ENCODE measurements at places on chromosomes 1 and 21.

DNA sequence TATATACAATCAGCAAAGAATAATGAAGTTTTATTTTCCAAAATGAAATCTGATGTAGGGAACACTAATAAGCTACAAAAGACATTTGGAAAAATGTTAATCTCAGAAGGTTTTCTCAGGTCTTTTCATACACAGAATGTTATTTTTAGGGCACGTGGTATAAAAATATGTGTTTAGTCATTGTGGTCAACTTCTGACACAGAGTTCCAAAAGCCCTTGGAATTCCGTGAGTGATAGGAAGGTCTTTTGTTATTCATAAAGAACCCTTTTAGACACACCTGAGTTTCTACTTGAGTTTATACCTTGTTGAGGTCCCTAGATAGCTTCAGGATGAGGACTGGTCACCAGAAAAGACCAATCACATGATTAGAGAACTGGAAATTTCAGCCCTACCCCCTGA is 277.6 kb upstream of the NCAM2 start:
- no peak for DNase-seq

- DNase-seq, result no peak
Observed at GRCh38 chr1:221723018-221723847, 18.7 kb downstream of the DUSP10 start.

- DNase-seq, result no peak
Observed at GRCh38 chr1:113677250-113678158, 81.8 kb downstream of the PHTF1 start.

DNA sequence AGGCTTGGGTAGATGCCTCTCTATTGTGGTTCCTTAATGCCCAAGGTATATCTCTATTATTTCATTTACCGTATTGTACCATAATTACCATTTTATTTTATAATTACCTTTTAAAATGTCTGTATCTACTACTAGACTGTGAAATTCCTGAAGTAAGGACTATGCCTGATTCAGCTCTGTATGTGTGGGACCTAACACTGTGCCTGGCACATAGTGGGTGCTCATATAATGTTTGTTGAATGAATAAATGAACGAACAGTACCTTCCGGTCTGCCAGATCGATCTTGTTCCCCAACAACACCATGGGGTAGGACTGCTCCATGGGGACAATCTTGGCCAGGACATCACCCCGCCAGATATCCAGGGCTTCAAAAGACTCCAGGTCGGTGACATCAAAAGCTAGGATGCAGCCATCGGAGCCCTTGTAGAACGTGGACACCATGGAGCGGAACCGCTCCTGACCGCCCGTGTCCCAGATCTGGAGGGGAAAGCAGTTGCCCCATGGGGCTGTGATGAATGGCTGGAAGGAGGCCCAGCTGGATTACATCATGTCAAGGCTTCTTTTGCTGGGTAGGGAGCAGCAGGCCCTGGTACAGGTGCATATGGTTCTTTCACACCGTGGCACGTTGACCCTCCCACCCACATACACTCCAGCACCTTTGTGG is 10.8 kb downstream of the RAB7B start:
- no peak for DNase-seq

- DNase-seq, result no peak
Observed at GRCh38 chr1:28926629-28927265, 12.4 kb downstream of the EPB41 start.

- no peak for DNase-seq
Observed at GRCh38 chr21:42739061-42739931, 85.9 kb downstream of the PDE9A start.

DNA sequence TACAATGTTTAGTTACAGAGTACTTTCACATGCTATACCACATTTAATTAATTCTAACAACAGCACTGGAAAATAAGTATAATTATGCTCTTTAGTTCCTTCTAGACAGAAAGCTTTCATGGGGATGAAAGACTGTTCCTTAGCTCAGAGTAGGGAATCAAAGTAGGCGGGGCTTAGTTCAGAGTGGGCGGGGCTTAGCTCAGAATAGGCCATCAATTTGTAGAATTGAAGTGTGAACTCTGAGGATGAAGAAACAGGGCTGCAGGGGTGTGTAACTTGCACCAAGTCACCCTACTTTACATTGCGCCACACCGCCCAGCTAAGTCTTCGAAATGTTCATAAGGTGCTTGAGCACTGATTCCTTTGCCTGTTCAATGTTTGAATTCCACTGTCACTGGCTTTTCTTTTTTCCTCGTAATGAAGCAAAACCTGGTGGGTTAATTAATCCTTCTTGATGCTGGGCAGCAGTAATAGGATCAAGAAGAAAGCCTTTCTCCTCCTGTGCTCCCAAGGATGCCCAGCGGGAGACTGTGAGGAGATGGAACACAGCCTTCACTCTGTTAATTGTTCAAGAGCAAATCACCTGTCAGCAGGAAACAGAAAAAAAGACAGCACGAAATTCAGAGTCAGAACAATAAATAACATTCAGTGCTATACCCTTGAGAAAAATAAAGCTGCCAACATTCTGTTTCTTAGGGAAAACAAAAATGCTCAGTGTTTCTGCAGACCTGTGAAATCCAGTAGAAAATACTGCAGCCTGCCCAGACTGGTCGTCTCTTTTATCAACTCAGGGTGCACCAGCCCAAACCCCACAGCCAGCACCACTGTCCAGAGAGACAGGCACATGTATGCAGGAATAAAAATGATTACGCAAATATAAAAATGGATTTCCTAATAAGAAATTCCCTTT is 66.5 kb upstream of the CAMK1G start:
- no peak for DNase-seq

DNA sequence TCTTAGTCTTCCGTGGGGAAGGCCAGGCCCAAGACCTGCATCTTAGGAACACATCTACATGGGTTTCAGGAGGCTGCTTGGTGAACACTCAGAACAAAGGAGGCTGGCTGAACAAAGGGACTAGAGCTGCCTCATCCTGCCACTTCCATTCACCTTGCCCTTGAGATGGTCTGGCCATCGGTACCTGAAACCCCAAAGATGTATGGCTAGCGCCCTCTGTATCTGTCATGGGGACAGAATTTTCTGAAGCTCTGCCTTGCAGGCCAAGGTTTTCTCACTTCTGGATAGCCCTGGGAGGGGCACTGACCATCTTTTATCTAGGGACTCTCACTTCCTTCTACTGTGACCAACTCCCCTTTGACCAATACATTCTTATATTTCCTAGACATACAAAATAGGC is 55.4 kb upstream of the GRIK3 start:
- no peak for DNase-seq

GRCh38 chr1:119330466-119331189 is 38.0 kb upstream of the HAO2 start:
- DNase-seq, result no peak

- DNase-seq, result no peak
Observed at GRCh38 chr1:236302941-236303340, 21.2 kb upstream of the ERO1B start.

DNA sequence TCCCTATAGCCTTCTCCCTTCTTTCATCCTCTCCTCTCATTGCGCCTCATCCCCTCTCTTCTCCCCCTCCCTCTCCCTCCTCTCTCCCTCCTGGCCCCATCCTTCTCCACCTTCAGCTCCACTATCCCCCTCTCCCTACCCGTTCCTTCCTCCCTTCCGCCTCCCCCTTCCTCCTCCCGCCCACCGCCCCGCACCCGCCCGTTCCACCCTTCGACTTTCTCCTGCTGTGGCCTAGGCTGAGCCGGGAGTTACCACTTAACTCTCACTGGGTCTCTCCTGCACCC is 1.6 kb downstream of the NPR1 start:
- no peak for DNase-seq

DNA sequence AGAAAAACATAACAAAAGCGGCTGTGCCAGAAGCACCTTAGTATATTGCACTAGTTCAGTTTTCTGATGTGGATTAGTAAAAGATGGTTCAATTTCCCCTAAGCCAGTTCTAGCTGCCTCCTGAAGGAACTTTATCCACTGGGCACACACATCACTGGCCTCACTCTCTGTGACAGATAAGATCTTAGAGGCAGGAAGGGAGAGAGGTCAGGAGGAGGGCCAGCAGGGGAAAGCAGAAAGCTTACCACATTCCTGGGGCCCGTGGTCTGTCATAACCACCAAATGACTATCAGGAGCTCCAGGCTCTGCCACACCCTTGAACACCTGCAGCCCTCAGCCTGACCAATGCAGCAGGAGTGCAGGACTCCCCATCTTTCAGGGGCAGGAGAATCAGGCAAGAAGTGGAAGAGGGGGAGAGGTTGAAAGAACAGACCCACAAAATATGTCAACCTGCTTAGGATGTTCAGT is 37.8 kb downstream of the LRRC71 start:
- no peak for DNase-seq

DNA sequence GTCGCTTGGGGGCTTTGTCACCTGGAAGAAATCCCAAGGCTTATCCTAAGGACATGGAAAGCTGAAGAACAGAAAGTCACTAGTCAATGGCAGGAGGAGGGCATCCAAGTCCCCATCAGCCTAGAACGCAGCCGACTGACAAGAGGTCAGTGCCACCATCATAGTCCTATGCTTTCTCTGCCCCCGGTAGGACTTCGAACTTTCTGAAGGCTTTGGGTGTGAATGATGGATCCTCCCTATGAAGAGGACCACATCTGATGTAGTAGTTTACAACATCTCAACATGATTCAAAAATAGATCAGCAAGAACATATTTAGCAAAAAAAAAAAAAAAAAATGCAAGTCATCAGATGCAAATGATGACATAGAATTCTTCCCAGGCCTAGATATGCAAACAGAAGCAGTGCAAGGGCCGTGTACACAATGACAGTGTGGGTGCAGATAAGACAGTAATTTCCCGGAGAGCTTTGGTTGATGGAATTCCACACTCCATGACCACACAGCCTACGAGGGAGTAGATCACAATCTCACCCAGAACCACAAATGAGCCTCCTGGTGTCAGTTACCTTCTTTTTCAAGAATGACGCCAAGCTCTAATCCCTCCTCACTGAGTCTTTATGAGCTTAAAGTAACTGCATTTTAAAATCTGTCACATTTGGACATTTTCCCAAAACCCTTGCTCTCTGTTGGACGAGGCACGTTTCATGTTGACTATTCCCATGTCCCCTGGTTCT is 88.2 kb downstream of the PSMG1 start:
- no peak for DNase-seq

DNA sequence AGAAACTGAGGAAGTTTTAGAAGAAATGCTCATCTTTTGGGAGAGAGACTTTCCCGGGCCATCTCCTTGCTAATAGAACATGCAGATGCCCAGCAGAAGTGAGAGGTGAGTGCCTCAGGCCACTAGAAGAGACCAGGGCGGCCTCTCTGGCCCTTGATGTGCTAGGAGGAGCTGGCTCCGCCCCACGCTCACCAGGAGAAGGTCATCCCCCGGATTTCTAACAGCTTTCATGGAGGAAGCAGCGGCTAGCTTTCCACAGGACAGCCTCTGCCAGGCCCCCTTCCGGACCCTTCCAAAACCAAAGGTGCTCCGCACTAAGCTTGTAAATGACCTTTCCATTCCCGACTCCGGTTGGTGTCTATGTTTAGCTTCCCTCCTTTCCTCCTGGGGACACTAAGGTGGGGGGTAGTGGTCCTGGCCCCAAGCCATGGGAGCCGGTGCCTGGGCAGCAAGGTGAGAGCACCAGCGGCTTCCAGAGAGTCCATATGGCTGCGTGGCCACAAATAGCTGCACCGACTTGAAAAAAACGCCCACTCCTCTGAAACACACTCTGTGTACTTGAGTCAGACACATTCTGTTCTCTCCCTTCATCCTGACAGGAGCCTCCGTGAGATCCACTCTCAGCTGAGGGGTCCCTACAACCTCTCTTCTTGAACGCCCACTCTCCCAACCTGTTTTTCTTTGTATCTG is 249.9 kb downstream of the TNR start:
- DNase-seq, result no peak

DNA sequence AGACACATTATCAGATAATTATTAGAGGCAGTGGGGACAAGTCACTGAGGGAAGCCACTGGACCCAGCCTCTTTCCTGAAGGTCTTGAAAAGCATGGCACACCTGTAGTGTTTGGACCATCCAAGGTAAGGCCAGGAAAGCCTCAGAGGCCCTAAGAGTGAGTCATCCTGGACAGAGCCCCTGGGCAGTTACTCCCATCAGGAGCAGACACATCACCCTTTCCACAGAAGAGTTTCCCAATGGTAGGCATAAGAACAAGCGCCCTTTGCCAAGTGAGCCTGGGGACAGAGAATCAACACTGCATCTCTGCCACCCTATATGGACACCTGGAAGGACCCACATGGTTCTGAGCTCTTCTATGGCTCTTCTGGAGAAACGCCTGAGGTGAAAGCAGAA is 136.0 kb downstream of the PLXNA2 start:
- DNase-seq, result no peak

GRCh38 chr1:156727492-156727891 is 777 bp upstream of the METTL25B start:
- DNase-seq, result no peak

DNA sequence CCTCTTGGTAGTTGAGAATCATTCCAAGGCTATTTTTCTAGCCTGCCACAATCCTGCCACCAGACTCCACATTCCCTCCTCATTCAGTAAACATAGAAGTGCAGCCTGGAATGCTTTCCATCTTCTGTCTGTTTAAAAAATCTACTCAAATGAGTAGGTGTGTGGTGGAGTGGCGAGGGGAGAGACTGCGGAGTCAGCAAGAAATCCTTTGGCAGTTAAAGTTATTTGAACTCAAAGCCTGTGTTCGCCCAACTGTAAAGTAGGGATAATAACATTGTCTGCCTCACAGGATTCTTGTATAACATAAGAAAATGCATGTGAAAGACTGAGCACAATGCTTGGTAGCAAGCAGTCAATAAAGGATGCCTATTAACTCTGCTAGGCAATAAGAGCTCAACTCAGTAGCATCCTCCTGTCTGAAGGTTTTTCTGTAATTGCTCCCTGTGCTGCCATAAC is 22.2 kb upstream of the DPT start:
- DNase-seq, result no peak

DNA sequence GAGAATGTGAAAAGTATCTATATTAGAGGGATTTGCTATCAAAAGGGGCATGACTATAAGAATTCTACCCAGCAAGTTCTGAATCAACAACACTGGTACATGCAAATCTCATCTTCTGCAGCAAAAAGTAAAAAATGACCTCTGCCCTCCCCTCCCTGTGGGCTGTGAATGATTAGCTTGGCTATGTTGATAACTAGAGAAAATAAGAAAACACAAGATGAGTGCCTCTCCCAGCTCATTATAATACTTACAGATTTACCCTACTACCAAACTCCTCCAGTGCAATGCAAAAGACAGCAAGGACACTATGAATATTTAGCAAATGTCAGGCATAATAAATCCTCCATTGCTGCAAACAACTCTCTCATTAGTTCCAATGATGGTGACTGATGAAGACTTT is 102.4 kb downstream of the SLC45A1 start:
- DNase-seq, result no peak

- DNase-seq, result no peak
Observed at GRCh38 chr1:58439946-58440345, 106.6 kb downstream of the OMA1 start.

GRCh38 chr1:36924282-36924811 is 110.0 kb downstream of the GRIK3 start:
- peak; percentile 31 for DNase-seq

Measured in stimulated activated CD4-positive, alpha-beta T cell treated with anti-CD3 and anti-CD28 coated beads, Interleukin-2, amount 100 ng/mL, for 24 hours (primary cell).